ENCODE measurements at places on chromosomes 16 and 17. TPM values are rescaled to one million over a fixed set of nuclear protein-coding genes. Genes with fewer than 3 reads are reported as not detected.

DNA sequence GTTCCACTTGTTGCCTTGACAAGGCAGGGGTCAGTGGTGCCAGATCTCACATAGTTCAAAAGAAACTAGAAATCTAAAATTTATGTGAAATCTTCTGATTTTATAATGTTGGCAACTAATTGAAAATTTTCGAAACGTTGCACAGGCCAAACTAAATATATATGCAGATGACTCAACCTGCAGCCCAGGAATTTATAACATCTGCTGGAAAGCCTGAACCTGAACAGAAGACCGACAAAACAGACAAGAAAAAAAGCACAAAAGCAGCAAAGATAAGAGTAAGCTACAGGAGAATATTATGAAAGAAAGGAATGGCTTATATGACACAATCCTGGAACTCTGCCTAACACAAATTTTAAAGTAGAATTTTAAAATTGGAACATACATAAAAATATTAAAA, 207.6 kb downstream of the CEP112 start:
- no peak for DNase-seq

GRCh38 chr16:78773291-78773702, 673.8 kb downstream of the WWOX start:
- no peak for DNase-seq

DNA sequence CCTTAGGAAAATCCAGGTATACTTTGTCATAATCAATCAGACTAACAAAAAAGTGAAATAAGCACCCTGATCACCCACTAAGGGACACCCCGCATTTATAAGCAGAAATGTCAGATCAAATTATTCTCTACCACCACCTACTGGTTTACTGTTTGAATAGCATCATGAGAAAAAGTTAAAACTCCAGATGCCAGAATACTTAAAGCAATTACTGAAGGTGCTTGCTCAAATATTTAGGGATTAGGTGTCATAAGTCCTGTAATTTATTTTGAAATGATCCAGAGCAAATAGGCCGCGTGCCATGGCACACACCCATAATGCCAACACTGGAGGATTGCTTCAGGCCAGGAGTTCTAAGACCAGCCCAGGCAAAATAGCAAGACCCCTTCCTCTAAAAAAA, 2.3 kb downstream of the TOP2A start:
- DNase-seq = no peak

DNA sequence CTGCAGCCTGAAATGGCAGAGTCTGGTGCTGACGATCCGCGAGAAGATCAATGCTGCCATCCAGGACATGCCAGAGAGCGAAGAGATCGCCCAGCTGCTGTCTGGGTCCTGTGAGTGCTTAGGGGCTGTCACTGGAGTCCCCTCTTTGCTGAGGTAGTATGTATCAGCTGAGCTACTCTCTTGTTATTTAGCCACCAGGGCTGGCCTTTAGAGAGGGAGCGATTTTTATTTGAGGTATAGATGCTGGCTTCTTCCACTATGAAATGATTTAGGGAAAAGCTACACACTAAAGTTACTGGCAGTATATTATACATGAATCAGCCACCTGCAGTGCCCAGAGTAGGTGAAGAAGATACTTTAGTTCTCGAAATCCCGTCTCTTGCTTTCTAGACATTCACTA, 2.6 kb downstream of the CDK5RAP3 start:
- DNase-seq = no peak

NAGS gene
- 3.0 TPM for total RNA-seq

Measured in activated naive CD4-positive, alpha-beta T cell treated with anti-CD3 and anti-CD28 coated beads, Interleukin-2, amount 50 U/mL, for 72 hours (primary cell).